ENCODE measurements at places on chromosomes 2 and 18.
A peak's percentile ranks its signal among the peaks of the same experiment; 100 is the strongest.

GRCh38 chr18:68991286-68991685 lies 193.4 kb downstream of the CCDC102B start:
- peak; percentile 39 for DNase-seq

- DNase-seq: no peak
These were observed 131.3 kb downstream of the TPO start for GRCh38 chr2:1544478-1545069.

DNA sequence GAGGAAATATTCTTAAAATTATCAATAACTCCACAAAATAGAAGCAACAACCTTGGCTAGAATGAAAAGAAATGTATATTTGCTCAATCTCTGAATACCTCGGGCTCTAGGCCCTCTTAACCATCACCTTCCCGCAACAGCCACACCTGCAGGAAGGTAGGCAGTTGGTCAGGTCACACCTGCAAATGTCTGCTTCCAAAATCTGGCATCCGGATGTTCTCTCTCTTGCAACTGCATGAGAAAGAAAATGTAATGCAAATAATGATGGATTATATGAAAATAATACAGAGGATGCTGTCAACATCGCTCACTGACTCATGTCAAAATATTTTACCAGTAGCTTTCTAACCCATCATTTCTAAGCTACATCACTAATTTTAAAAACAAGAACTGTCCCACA lies 148.3 kb downstream of the SATB2 start:
- no peak for DNase-seq

- no peak for DNase-seq
These were observed 33.7 kb upstream of the CDC42EP3 start for GRCh38 chr2:37705191-37705590.
